Activated CD8-positive, alpha-beta memory T cell treated with anti-CD3 and anti-CD28 coated beads, Interleukin-2, amount 50 U/mL, for 4 hours (primary cell): ENCODE measurements at places on chromosomes 5 and 9.

DNA sequence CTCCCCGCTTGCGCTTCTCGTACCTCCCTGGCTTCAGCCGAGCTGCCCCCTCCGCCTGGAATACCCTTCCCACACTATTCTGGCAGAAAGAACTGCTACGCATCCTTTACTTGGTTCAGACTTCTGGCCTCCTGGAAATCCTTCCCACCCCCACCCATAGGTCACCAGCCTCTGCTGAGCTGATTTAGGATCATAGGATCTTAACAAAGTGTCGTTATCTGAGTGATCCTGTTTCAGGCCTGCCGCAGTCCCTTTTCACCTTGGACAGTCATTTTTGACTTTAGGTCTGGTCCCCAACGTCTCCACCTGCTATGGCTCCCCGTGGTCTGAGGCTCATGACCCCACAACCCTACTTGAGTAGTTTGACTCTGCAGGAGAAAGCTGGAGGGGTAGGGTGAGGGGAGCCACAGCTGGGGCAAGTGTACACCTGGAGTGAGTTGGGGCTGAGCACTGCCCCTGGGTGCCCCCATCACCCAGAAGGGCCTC, 27.3 kb downstream of the EGR1 start:
- no peak for DNase-seq

DNA sequence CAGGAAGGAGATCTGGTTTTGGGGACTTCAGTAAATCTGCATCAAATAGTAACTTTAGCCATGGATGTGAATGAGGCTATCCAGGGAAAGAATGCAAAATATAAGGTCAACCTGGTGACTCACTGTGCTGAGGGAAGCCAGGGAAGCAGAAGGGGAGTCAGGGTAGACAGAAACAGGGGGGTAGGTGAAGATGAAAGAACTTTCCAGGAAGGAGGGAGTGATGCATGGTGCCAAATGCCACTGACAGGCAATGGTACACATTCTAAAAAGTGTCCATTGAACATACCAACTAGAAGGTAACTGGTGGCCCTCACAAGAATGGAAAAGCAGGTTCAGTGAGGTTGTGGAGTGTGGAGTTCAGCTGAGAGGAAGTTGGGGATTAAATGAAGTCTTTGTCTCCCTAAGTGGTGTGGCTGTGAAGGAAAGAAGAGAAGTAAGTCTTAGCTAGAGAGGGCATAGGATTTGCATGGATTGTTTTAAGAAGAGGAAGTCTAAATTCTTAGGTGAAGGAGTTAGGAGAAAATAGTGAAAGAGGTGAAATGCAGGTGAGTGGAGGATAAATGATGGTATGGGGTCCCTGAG, 35.5 kb downstream of the PALM2AKAP2 start:
- DNase-seq, result no peak

- DNase-seq, result no peak
Observed at GRCh38 chr9:113638490-113638889, 175.0 kb downstream of the RGS3 start.

DNA sequence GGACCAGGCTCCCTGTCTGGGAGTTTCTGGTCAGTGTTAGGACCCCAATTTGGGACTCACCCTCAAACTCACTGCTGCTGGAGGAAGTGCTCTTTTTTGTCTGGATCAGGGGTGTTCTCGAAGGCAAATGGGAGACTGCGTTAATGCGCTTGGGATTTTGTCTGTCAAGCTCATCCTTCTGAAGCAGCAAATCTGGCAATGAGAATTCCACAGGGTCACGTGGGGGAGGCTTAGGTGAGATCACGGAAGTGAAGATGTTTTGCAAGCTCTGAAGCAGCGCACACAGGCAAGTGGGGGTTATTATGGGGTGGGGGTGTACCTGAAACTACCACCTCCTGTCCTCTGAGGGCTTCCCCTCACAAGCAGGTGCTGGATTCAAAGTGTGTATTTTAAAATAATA, 10.5 kb upstream of the TEX53 start:
- no peak for DNase-seq

DNA sequence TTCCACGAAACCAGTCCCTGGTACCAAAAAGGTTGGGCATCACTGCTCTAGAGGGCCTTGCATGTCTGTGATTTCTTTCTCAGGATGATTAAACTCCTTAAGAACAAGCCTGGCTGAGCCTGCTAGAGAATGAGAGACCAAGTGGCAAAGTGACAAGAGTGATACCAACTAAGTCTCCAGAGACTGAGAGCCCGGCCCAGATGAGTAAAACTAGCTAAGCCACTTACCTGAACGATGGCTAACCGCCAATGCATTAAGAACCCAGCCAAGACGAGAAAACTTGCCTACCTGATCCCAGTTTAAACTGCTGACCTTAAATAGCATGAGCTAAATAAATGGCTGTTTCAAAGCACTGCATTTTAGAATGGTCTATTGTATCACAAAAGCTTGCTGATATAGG, 5.6 kb upstream of the CCDC152 start:
- DNase-seq, result no peak

DNA sequence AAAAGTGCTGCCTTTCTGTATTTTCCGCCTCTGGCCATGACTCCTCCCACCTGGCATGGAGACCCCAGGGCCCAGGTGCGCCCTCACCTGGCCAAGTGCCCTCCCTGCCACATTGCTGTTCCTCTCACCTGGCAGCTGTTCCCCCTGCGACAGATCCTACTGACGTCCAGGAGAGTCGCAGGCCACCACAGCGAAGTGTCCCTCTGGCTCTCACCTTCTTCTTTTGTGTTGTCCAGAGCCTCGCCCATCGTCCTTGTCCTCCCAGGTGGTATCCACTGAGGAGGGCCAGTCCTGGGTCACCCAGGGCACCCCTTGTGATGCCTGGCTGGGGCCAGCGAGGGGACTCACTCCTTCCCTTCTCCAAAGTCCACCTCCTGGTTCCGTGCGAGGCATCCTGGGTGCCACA, 2.6 kb downstream of the NKD2 start:
- DNase-seq, result peak; percentile 56

DNA sequence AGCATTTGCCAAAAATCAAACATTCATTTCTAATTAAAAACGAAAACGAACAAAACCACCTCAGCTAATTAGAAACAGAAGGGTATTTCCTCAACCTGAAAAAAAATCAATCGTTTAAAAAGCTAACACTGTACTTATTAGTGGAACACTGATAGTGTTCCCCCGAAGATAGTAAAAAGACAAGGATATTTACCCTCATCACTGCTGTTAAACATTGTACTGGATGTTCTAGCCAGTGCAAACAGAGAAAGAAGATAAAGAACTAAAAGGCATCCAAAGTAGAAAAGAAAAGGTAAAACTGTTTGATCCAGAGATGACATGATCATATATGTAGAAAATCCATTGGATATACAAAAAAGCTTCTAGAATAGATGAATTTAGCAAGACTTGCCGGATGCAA, 508.3 kb downstream of the DMRTA1 start:
- DNase-seq, result no peak

DNA sequence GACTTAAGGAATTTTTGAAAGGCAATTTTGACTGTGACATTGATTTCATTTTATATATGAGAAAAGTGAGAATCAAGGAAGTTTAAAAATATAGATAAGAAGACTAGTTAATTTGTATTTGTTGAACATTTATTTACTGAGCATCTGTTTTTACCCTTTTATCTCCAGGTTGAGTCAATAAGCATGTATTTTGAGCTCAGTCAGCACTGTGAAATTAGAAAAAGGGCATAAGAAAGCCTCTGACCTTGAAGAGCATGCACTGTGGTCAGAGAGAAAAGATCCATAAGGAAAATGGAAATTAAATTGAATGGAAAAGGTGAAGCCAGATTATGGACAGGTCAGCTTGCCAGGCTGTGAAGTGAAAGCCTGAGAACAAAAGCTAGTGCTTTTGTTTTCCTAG, 44.4 kb downstream of the ELL2 start:
- no peak for DNase-seq

GRCh38 chr9:91298311-91298710, 63.4 kb downstream of the AUH start:
- no peak for DNase-seq

- DNase-seq, result no peak
Observed at GRCh38 chr5:17714186-17714585, 79.9 kb downstream of the TAF11L14 start.

DNA sequence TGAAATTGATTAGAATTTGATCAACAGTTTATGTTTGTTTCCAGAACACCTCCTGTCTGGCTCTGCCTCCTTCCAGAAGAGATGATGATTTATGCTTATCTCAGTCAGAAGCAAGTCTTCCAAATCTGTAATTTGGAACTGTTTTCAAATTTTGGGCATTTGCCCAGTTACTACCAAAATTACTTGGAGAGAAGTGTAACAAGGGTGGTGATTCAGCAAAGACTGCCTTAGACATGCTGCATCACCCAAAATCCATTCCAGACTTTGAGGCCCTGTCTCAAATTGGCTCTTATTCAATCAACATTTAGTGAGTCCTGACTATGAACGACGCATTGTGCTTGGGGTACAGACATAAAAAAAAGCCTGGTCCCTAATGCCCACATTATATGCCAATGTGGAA, 89.4 kb downstream of the SH3TC2 start:
- DNase-seq, result no peak

DNA sequence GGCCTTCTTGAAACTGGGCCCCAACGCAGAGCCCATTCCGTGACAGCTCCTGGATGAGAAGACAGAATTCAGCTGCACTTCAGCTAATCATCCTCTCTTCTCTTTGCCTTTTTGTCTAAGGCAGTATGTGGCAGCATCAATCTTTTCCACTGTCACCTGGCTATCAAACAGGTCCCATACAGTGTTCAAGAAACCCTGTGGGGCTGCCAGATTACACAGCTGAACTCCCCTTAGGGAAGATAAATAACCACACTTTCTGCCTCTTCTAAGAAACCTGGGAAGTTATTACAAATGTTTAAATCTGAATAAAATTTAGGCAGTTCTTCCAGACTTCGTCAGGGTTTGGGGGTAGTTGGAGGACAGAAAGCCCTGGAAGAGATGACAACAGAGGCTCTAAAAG, 61.0 kb downstream of the SPEF2 start:
- DNase-seq, result no peak

- DNase-seq, result peak; percentile 24
Observed at GRCh38 chr5:134289509-134290113, 63.7 kb upstream of the PPP2CA start.

DNA sequence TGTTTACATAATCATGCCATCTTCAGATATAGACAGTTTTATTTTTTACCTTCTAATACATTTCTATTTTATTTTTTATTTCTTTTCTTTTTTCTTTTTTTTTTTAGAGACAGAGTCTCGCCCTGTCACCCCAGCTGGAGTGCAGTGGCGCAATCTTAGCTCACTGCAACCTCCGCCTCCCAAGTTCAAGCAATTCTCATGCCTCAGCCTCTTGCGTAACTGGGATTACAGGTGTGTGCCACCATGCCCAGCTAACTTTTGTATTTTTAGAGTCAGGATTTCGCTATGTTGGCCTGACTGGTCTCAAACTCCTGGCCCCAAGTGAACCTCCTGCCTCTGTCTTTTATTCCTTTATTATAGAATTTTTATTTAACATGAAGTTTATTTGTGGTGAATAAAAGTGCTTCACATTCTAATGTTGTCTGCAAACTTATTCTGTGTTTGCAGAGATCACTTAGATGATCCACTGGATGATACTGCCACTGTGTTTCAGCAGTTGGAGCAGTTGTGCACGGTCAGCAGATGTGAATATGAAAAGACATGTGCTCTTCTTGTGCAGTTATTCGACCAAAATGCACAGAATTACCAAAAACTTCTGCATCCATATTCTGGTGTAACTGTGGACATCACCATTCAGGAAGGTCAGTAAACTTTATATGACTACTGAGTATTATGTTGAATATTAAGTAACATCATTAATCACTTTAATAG, 62.2 kb downstream of the RANBP17 start:
- DNase-seq, result no peak

- DNase-seq, result no peak
Observed at GRCh38 chr9:35856882-35857281, 13.3 kb downstream of the OR13J1 start.

GRCh38 chr9:134286471-134287245, 39.6 kb upstream of the RXRA start:
- DNase-seq, result no peak

DNA sequence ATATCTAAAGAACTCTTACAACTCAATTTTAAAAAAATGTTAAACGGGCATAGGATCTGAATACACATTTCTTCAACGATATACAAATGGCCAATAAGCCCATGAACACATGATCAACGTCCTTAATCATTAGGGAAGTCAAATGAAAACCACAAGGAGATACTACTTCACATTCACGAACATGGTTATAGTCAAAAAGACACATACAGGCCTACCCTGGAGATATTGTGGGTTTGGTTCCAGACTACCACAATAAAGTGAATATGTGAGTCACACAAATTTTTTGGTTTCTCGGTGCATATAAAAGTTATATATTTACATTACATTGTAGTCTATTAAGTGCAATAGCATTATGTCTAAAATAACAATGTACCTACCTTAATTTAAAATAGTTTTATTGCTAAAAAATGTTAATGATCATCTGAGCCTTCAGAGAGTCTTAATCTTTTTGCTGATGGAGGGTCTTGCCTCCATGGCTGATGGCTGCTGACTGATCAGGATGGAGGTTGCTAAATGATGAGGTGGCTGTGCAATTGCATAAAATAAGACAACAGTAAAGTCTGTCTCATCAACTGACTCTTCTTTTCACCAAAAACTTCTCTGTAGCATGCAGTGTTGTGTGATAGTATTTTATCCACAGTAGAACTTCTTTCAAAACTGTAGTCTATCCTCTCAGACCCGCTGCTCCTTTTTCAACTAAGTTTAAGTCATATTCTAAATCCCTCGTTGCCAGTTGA, 15.1 kb downstream of the AK3 start:
- DNase-seq, result no peak

DNA sequence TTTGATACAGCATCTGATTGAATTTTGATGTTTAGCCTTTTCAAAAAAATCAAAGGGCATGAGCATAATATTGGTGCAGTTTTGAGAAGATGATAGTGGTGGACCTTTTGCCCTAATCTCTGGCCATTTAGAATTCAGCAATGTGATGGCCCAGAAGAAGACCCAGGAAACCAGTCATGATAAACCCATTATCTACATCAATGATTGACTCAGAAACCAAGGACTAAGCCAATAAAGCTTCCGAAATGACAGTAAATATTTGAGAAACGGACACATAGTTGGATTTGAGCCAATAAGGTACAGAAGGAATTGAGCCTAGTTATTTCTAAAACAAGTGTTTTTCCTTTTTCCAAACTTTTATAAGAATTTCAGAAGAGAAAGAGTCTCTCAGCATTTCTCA, 1158.8 kb upstream of the DMAC1 start:
- DNase-seq, result no peak

GRCh38 chr5:154081246-154081645, 42.5 kb downstream of the MFAP3 start:
- DNase-seq, result no peak

DNA sequence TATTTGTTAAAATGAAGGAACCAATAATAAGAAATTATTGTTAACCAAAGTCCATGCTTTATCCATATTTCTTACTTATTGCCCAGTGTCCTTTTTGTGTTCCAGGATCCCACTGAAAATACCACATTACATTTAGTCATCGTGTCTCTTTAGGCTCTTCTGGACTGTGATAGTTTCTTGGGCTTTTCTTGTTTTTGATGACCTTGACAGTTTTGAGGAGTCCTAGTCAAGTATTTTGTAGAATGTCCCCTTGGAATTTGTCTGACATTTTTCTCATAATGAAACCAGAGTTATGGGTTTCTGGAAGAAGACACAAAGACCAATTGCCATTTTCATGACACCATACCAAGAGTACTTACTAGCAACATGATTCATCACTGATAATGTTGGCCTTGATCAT, 13.6 kb upstream of the COMMD10 start:
- DNase-seq, result no peak
